ENCODE measurements at places on chromosomes 1 and 21.

- no peak for DNase-seq
Observed at GRCh38 chr1:155646307-155646706, 36.3 kb downstream of the MSTO1 start.

DNA sequence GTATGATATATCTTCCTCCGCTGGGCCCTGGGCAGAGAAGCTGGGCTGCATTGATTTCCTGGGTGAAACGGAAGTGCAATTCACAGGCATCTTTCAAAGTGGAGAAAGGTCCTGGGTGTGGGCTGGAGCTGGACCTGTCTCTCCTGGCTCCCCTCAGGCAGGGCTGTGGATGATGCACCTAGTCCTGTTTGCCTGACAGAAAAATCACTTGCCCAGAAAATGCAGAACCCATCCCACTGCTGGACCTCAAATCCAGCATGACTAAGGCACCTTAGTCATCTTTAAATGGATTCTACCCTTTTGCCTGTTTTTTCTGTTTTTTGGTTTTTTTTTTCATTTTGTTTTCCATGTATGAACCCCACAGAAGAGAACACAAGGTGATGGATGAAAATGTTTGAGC, 49.7 kb downstream of the MYSM1 start:
- DNase-seq, result no peak

DNA sequence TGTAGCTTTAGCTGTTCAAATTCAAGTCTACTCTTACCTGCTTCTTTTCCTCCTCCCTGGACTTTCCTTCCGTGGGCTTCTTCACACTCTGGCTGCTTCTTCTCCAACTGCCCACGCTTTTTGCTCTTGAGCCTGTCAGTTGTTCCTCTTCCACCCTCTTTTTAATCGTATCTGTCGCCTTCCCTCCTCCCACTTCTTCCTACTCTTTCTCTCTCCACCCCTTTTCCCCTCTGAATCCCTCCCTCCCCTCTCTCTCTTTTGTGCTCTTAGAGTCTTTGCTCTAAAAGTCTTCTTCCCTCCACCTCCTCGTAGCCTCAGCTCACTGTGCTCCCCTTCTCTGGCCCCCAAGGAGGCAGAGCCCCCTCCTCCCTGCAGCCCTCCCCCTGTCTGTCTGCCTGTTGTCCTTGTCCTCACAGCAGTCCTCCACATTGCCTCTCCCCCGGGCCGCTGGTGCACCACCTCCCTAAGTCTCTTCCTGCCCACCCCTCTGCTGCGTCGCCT, 12.9 kb upstream of the GJA5 start:
- no peak for DNase-seq

DNA sequence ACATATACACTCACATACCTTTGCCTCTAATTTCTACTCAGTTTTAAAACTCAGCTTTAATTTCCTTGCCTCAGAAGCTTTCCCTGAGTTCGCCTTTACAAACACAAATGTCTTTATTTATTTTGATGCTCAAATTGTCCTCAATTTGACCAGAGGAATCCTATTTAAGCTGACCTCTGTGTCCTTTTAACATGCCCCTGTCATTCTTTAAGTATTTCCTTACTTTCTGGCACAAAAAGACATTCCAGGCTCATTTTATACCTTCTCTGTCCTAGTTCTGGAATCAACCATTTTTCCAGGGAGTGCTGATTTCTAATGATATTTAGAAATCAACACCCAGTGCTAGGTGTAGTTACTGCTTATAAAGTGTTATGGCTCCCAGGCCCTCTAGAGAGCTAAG, 82.5 kb downstream of the OSBPL9 start:
- DNase-seq, result no peak

DNA sequence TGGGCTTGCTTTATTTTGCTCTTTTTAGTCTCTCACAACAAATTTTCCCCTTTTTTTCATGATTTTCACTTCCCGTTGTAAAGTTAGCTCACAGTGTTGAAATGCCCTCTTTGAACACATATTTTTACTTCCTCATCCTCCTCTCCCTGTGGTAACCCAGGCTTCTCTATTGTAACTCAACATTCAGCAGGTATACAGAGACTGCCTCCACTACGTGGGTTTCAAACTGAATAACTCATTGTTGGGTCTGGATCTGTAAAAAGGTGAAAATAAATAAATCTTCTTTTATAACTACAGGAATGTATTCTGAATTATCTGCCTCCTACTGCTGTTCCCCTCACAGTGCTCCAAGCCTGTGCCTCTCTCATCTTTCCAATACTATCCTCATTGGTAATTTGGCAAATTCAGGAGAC, 166.4 kb downstream of the RUNX1 start:
- DNase-seq, result no peak

Measured in NCI-H1694 (cell line).